ENCODE measurements at places on chromosomes 5 and 9. TPM values are rescaled to one million over a fixed set of nuclear protein-coding genes. Genes with fewer than 3 reads are reported as not detected.

BTNL3 gene
- not detected for total RNA-seq

IFNB1 gene
- not detected for total RNA-seq

EIF4EBP3 gene
- 3.5 TPM for total RNA-seq

IL31RA gene
- total RNA-seq: not detected

STOM gene
- 238 TPM for total RNA-seq

PCDHA3 gene
- total RNA-seq: not detected

SLC31A2 gene
- total RNA-seq: 19.6 TPM

SPAG8 gene
- not detected for total RNA-seq

TEK gene
- 25.5 TPM for total RNA-seq

QRFP gene
- total RNA-seq: not detected

ZNG1E gene
- 82.1 TPM for total RNA-seq

LCN2 gene
- 10.8 TPM for total RNA-seq

GRXCR2 gene
- not detected for total RNA-seq

C5orf52 gene
- total RNA-seq: not detected

INSYN2B gene
- total RNA-seq: not detected

RANBP3L gene
- 2.3 TPM for total RNA-seq

PCDHA9 gene
- 0.45 TPM for total RNA-seq

TAF1L gene
- total RNA-seq: not detected

TTLL11 gene
- 18.2 TPM for total RNA-seq

GRAMD2B gene
- 69.6 TPM for total RNA-seq

ACOT12 gene
- not detected for total RNA-seq

CEL gene
- not detected for total RNA-seq

CSF1R gene
- 235 TPM for total RNA-seq

SPINK1 gene
- 1,621 TPM for total RNA-seq

SLC6A3 gene
- not detected for total RNA-seq

HSD17B3 gene
- total RNA-seq: not detected

DBH gene
- not detected for total RNA-seq

FCN2 gene
- total RNA-seq: not detected

C9orf50 gene
- not detected for total RNA-seq

TNFSF15 gene
- total RNA-seq: 1.4 TPM

CENPH gene
- 1.8 TPM for total RNA-seq

OMD gene
- 9.8 TPM for total RNA-seq

HTR4 gene
- total RNA-seq: not detected

AK8 gene
- 0.89 TPM for total RNA-seq

S1PR3 gene
- 12.5 TPM for total RNA-seq

PCDHGA5 gene
- 4.8 TPM for total RNA-seq

SPTAN1 gene
- 651 TPM for total RNA-seq

MED7 gene
- total RNA-seq: 4.5 TPM

DYNC2I2 gene
- total RNA-seq: 33.9 TPM

CCDC192 gene
- 2.2 TPM for total RNA-seq

IRX4 gene
- total RNA-seq: not detected

ZNF618 gene
- total RNA-seq: 15.1 TPM

ENTREP1 gene
- total RNA-seq: 2.0 TPM

SHOC1 gene
- not detected for total RNA-seq

TRAF1 gene
- total RNA-seq: 0.58 TPM

C9 gene
- total RNA-seq: not detected

All from stomach (tissue), 19 donors.